ENCODE measurements at places on chromosomes 1 and 21.

- DNase-seq: no peak
Measured at GRCh38 chr1:12244078-12244477, 14.2 kb downstream of the VPS13D start.

- DNase-seq: no peak
Measured at GRCh38 chr1:29827801-29828525, 591.6 kb downstream of the PTPRU start.

DNA sequence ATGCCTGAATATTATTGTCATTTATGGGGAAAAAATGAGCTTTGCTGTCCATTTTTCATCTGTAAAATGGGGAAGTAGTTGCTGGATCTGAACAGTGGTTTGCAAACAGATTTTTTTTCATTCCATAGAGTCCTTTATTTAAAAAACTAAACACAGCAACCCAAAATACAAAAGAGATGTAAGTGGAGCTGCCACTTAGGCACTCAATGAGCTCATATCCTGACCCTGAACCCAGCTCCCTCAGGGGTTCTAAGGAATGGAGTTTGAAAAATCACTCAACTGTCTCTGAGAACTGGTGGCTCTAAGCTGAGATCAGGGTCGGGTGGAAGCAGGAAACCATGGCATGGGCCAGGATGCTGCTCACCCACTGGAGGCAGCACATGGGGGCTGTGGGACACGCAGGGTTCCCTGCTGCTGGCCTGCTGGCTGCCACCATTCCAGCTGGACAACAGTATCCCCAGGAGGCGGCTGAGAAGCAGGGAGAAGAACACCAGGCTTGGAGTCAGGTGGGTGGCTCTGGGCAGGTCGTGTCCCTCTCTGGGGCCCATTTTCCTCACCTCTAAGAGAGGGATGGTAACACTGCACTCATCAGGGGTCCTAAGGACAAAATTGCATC is 9.6 kb upstream of the ECE1 start:
- DNase-seq: no peak

DNA sequence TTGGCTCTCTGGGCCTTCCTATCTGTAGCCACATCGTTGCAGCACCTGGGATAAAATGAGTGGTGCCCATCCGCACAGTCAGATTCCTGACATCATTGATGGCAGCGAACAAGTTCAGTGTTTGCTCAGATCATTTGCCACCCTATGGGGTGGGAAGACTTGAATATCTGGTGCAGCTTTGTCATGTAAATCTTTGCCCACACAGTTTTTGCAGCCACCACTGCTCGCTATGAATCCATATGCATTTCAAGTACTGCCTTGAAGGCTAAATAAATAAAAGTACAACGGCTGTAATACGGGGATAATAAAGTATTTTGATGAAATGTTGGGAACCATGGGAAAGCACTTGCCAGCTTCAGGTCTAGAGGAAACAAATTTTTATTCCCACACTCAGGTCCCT is 56.3 kb upstream of the COA6 start:
- DNase-seq: no peak

DNA sequence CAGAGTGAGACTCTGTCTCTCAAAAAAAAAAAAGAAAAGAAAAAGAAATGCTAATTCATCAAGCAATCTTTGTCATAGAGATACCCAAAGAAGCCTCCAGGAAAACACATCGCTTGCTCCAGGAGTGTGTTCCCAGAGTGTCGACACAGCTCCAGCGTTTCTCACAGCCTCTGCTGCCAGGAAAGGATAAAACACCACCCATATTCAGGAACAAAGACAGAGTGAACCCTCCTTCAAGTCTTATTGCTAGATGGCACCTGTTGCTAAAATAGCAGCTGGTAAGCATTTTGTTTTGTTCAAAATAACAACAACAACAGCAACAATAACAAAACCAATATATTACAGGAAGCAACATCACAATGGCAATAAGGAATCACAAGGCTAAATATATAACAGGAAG is 3.1 kb downstream of the ILDR2 start:
- no peak for DNase-seq

DNA sequence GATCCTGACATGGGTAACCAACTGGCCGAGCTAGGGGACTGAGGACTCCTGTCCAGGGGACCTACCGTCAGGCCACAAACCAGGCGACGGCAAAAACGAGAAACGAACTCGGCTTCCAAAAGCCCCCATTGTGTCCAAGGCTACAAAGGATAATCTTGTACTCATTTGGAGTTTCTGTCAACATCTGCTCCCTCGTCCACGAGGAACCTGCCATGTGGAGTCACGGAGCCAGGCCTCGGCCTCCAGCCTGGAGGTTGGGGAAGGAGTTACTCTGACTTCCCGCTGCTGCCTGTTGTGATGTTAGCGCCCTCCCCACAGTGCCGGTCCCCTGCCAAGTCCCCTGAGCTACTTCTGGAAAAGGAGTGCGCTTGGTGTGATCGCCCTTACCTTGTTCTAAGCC is 7.3 kb downstream of the KRTAP10-1 start:
- DNase-seq: no peak

DNA sequence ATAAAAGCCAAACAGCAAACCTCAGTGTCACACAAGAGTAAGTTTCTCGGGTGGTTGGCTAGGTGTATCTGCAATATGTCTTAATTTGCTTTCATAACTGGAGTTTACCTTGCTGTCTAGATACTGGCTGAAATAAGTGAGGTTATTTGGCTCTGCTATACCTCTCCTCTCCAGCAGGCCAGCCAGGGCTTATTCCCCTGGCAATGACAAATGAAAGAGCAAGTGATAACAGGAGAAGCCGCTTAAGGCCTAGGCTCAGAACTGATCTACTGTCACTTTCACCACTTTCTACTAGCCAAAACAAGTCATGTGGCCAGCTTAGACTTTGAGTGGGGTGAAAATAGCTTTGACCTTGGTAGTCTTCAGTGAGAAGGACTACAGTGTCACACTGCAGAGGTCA is 4.8 kb upstream of the RPE65 start:
- DNase-seq: no peak

DNA sequence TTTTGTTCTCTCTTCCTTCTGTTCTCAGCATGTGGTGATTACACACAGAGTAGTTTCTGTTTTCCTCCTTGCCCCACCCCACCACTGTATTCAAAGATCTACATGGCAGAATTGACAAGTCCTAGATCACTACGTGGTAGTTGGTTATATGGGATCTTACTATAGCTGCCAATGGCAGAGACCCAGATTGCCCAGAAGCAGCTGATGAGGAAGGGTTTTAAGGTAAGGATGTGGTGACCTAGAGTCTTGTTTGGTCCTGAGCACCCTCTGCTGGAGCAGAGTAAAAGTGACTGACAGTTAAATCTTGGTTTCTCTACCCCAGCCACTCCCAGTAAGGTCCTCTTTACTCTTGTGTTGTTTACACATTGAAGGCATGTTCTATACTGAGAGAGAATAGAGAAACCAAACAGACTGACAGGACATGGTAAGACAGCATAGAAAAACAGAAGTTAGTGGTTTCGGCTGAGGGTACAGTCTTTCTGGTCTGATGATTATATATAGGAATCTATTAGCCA is 22.8 kb upstream of the STRIP1 start:
- DNase-seq: peak; percentile 15

DNA sequence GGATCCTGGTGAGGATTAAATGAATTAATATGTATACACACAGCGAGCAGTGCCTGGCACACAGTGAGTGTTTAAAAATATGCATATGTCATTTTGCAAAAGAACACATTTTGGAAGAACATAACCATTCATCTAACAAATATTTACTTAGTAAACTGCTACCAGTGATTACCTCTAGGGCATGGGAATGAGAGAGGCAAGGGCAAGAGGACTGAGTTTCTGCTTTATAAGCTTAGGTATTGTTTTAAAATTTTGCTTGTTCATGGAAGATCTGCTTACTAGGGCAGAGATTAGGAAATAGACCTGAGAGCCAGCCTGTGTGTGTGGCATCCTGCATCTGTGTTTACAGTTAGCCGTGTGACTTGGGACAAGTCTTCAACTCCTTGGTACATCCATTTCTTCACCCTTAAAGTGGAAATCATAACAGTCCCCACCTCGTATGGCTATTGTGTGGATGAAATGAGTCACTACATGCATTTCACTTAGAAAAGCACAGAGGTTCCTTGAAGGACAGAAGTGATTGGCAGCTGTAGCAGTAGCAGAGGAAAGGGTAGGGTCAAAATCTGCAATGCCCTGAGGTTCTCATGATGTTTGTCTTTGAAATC is 198.5 kb upstream of the FMN2 start:
- no peak for DNase-seq

GRCh38 chr1:151147132-151147503 is 687 bp upstream of the SEMA6C start:
- no peak for DNase-seq

Data from stimulated activated CD4-positive, alpha-beta T cell treated with anti-CD3 and anti-CD28 coated beads, Interleukin-4, amount 100 ng/mL, for 4 hours (primary cell).